ENCODE measurements at places on chromosomes 7 and 10.

- no peak for DNase-seq
- H3K27ac ChIP-seq, result no peak overlapping the region
- no peak overlapping the region for H3K4me3 ChIP-seq
- H3K4me1 ChIP-seq, result peaks cover 2% of the 10 kb centered on the region
Measured at GRCh38 chr10:110458266-110458920, 39.3 kb upstream of the DUSP5 start.

DNA sequence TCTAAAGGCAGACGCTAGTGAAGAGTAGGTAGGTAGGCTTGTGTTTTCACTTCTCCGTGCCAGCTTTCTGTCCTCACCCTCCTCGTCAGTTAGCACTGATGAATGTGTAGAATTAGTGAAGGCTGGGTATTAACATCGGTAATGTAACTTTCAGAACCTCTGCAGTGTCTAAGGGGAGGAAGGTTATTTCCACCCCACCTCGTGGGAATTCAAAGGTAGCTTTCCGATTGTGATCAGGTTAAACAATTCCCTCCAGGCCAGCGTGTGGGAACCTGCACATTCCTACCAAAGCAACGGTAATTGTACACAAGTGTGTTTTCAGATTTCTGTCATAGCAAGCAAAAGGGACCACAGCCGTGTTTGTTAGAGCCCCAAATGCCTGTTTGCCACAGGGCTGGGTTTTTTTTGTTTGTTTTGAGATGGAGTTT lies 405.0 kb upstream of the GALNT17 start:
- DNase-seq, result no peak
- H3K27me3 ChIP-seq, result no peaks in the 10 kb centered on the region
- H3K4me1 ChIP-seq, result no peaks in the 10 kb centered on the region
- H3K4me3 ChIP-seq, result no peak overlapping the region
- H3K27ac ChIP-seq, result no peak overlapping the region
- no peaks in the 10 kb centered on the region for H3K36me3 ChIP-seq

DNA sequence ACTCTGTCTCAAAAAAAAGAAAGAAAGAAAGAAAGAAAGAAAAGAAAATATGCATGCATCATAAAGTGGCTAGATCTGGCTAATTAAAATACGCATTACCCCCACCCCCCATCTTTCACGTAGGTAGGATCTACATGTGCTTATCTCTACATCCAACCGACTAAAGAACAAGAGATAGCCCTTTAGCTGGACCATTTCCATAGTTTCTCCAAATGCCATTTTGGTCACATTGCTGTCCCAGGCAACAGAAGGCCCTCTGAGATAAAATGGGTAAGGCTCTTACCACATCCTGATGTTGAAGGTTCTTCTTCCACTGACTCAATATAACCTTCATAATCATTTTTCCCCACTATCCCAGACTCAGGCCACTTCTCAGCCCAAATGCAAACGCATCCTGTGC lies 31.5 kb downstream of the PIK3AP1 start:
- H3K27me3 ChIP-seq, result no peaks in the 10 kb centered on the region
- H3K4me3 ChIP-seq, result no peak overlapping the region
- H3K27ac ChIP-seq, result no peak overlapping the region
- no peaks in the 10 kb centered on the region for H3K36me3 ChIP-seq

DNA sequence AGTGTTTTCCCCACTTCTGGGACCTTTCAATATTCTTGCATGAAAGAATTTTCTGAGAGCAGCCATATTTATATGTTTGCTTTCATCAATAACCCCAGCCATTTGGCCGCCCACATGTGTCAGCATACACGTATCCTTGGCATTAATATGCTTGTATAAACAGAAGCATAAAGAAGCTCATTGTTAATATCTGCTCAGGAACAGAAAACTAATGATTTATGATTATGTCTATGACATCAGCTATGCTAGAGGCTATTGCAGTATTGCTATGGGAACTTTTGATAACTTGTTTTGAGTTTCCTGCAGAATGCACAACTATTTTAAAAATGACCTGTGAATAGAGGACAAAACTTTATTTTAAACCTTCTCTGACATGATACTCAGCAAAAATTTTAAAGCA lies 300.9 kb upstream of the MTPN start:
- H3K36me3 ChIP-seq, result no peaks in the 10 kb centered on the region
- no peaks in the 10 kb centered on the region for H3K4me1 ChIP-seq
- no peak overlapping the region for H3K4me3 ChIP-seq
- H3K27ac ChIP-seq, result no peak overlapping the region
- no peaks in the 10 kb centered on the region for H3K27me3 ChIP-seq
- no peak for DNase-seq

GRCh38 chr7:138097064-138097741 lies 20.9 kb downstream of the AKR1D1 start:
- no peaks in the 10 kb centered on the region for H3K4me1 ChIP-seq
- no peaks in the 10 kb centered on the region for H3K27me3 ChIP-seq
- H3K36me3 ChIP-seq, result no peaks in the 10 kb centered on the region
- H3K4me3 ChIP-seq, result no peak overlapping the region
- no peak for DNase-seq

GRCh38 chr10:67115972-67116371 lies 190.1 kb downstream of the LRRTM3 start:
- no peak overlapping the region for H3K27ac ChIP-seq
- no peaks in the 10 kb centered on the region for H3K27me3 ChIP-seq
- H3K36me3 ChIP-seq, result no peaks in the 10 kb centered on the region
- H3K4me1 ChIP-seq, result no peaks in the 10 kb centered on the region
- H3K4me3 ChIP-seq, result no peak overlapping the region

DNA sequence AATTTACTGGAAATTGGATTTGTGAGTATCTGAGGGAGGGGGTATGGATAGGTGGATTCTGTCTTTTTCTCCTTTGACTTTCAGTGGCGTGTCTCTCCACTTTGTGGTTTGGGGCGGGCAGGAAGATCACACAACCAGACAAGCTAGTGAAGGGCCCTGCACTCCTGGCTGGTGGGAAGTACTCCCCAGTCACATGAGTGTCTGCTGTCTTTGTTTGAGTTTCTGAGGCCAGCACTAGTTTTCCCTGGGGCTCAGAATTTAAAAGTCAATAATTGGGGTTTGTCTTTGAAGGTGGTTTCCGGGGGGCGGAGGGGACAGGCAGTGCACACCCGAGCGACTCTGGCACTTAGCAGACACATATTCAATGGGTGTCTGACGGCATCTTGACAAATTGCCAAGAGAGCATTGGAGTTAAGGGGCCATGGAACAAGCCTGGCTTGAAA lies 120.1 kb downstream of the WDFY4 start:
- H3K36me3 ChIP-seq, result no peaks in the 10 kb centered on the region
- no peak overlapping the region for H3K27ac ChIP-seq
- H3K27me3 ChIP-seq, result no peaks in the 10 kb centered on the region
- H3K4me1 ChIP-seq, result no peaks in the 10 kb centered on the region

- H3K4me1 ChIP-seq, result no peaks in the 10 kb centered on the region
- H3K4me3 ChIP-seq, result no peak overlapping the region
- H3K27ac ChIP-seq, result no peak overlapping the region
- no peaks in the 10 kb centered on the region for H3K27me3 ChIP-seq
- H3K36me3 ChIP-seq, result no peaks in the 10 kb centered on the region
Measured at GRCh38 chr7:28890137-28890536, 68.0 kb downstream of the TRIL start.

GRCh38 chr7:100946766-100947365 lies 2.5 kb upstream of the MUC3A start:
- no peak overlapping the region for H3K4me3 ChIP-seq
- H3K36me3 ChIP-seq, result no peaks in the 10 kb centered on the region
- peaks cover 2% of the 10 kb centered on the region for H3K4me1 ChIP-seq
- peaks cover 2% of the 10 kb centered on the region for H3K27me3 ChIP-seq
- H3K27ac ChIP-seq, result no peak overlapping the region

GRCh38 chr7:150716368-150716767 lies at the start of gene GIMAP1:
GIMAP1 (plus strand) TSS chr7:150716613; CDS start chr7:150719048, 2,435 bp downstream.
- H3K4me1 ChIP-seq, result no peaks in the 10 kb centered on the region
- no peak for DNase-seq
- H3K27me3 ChIP-seq, result no peaks in the 10 kb centered on the region
- H3K4me3 ChIP-seq, result no peak within 1 kb of the TSS

- no peaks in the 10 kb centered on the region for H3K36me3 ChIP-seq
- no peaks in the 10 kb centered on the region for H3K4me1 ChIP-seq
- H3K4me3 ChIP-seq, result no peak overlapping the region
Measured at GRCh38 chr7:27269455-27269854, 26.9 kb downstream of the EVX1 start.

GRCh38 chr10:123891144-123892071 lies at the start of gene CPXM2:
CPXM2 (minus strand) TSS chr10:123891807; CDS start chr10:123891659, 148 bp downstream.
- no peaks in the 10 kb centered on the region for H3K27me3 ChIP-seq
- no peak within 1 kb of the TSS for H3K4me3 ChIP-seq
- H3K36me3 ChIP-seq, result no peaks in the 10 kb centered on the region
- no peak within 1 kb of the TSS for H3K27ac ChIP-seq

DNA sequence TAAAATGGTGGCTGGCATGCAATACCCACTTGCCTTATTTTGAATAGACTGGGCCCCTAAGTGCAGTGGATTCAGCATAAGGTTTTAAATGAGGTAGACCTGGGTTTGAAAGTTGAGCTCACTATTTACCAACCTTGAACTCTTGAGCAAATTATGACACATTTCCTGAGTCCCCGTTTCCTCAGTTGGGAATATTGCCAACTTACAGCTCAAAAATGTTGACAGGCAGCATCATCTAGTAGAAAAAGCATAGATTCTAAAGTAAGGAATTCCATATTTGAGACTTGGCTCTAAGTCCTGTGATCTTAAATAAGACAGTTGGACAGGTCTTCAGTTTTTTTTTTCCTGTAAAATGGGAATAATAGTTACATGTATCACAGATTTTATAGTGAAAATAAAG lies 305.5 kb downstream of the ACTR3B start:
- H3K4me3 ChIP-seq, result no peak overlapping the region
- DNase-seq, result no peak
- no peaks in the 10 kb centered on the region for H3K36me3 ChIP-seq
- no peaks in the 10 kb centered on the region for H3K4me1 ChIP-seq
- H3K27ac ChIP-seq, result no peak overlapping the region

DNA sequence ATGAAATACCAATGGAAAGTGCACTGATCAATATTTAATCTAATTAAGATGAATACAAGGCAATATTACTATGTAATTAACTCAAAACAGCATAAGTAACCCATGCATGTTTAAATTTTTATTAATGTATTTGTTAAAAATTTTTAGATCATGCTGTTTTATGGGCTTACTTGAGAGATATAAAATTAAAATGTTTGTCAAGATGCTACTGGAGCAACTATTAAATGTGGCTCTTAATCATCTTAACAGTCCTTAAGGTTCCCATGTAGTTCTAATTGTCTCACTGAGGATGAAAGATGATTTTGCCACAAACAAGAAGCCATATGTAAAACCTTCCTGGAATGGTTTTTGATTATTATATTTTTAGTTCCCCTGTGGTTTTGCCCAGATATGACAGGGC lies 897.1 kb downstream of the KCNMA1 start:
- no peak overlapping the region for H3K27ac ChIP-seq
- H3K4me3 ChIP-seq, result no peak overlapping the region
- H3K27me3 ChIP-seq, result no peaks in the 10 kb centered on the region
- DNase-seq, result no peak
- no peaks in the 10 kb centered on the region for H3K36me3 ChIP-seq

DNA sequence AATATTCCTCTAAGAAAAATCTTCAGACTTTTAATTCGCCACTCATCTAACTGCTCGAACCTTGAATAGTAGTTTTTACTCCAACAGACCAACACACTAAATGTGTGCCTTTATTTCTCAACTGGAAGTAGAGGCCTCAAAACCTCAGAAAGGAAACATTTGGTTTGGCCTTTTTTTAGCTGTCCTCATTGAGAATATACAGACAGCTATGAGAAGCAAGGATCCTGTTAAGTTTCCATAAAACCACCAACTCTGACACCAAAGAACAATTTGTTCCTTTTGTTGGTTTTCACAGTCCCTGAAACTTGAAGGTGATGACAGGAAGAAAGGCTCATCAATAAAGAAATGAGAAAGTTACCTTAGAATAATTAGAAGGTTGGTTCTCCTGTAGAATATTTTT lies 199.2 kb upstream of the MEOX2 start:
- H3K27ac ChIP-seq, result no peak overlapping the region
- DNase-seq, result no peak
- H3K4me3 ChIP-seq, result no peak overlapping the region
- no peaks in the 10 kb centered on the region for H3K4me1 ChIP-seq
- no peaks in the 10 kb centered on the region for H3K36me3 ChIP-seq
- H3K27me3 ChIP-seq, result no peaks in the 10 kb centered on the region
